Retinal pigment epithelial cell (primary cell): ENCODE measurements at places on chromosomes 7 and 10.

DNA sequence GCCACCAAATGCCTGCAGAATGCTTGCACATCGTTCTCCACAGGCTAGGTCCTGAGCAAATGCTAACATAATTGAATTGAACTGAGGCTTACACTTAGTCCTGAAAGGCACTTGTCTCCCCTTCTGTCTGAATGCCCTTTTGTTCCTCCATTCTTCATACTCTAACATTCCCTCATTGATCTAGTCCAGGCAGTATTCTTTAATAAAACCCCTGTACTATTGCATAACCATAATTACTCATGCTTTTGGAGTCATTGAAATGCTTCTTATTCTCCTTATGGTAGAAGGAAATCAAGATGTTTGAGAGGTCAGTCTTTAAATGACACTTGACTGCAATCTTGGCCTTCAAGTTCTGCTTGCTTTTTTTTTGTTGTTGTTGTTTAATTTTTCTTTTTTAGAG lies 7.1 kb downstream of the PI4K2A start:
- no peak for DNase-seq

DNA sequence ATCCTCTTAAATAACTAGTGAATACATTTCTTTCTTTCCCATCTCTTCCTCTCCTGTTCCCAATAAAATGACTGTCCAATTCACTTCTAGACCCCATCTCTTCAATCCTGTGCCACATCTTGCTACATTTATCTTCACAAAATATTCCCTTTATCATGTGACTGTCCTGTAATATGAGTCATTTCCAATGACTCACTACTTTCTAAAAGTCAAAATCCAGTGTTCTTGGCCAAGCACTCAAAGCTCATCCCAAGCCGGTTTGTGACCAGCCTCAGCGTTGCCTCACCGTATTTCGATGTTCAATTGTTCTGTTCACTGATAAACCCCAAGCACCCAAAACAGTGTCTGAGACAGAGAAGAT lies 104.7 kb downstream of the PARD3 start:
- no peak for DNase-seq

GRCh38 chr7:44134943-44135628 lies 6.0 kb downstream of the MYL7 start:
- no peak for DNase-seq

GRCh38 chr7:121328508-121329190 lies at the start of gene WNT16:
Gene WNT16, plus strand, starts transcription at chr7:121329000. Its CDS starts 293 bp downstream, at chr7:121329293.
- DNase-seq = no peak

- DNase-seq = no peak
Measured at GRCh38 chr7:8160250-8160649, 101.7 kb downstream of the ICA1 start.
